Dermis microvascular lymphatic vessel endothelial cell (primary cell): ENCODE measurements at places on chromosomes 5 and 9. TPM values are rescaled to one million over a fixed set of nuclear protein-coding genes. Genes with fewer than 3 reads are reported as not detected.

Gene GFRA3
- not detected in 2 replicates for total RNA-seq

- no peak for DNase-seq
Observed at GRCh38 chr9:72210522-72210921, 61.3 kb downstream of the GDA start.

Gene TPRN
- total RNA-seq = 3.3 and 4.4 TPM in 2 replicates

Gene BAAT
- total RNA-seq = under 0.01 TPM in 1 of 2 replicates, not detected in the other

DNA sequence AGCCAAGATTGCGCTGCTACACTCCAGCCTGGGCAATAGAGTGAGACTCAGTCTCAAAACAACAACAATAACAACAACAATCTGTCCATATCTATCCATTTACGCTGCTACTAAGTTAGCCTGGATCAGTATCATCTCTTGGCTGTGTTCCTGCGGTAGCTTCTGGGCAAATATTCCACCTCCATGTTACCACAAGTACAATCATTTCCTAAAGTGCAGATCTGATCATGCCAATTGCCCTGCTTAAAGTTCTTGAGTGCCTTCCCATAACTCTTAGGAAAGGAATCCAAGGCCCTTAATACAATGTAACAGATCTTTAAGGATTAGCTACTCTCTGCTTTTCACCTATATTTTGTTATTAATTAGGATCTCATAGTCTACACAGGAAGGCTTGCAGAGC is 15.4 kb upstream of the PPP2R2B start:
- no peak for DNase-seq

- DNase-seq = no peak
Observed at GRCh38 chr5:141598391-141599345, 20.1 kb downstream of the DIAPH1 start.

Gene FAM78A
- 3.3 and 4.0 TPM in 2 replicates for total RNA-seq

- DNase-seq = no peak
Observed at GRCh38 chr9:114694146-114694545, 12.2 kb upstream of the TEX48 start.

Gene UAP1L1
- total RNA-seq = 12.8 and 30.1 TPM in 2 replicates

GRCh38 chr5:78182838-78183237 is 111.7 kb downstream of the AP3B1 start:
- no peak for DNase-seq

GRCh38 chr5:127186657-127187056 is 103.9 kb upstream of the MEGF10 start:
- DNase-seq = no peak

Gene AGXT2
- total RNA-seq = not detected in 2 replicates

DNA sequence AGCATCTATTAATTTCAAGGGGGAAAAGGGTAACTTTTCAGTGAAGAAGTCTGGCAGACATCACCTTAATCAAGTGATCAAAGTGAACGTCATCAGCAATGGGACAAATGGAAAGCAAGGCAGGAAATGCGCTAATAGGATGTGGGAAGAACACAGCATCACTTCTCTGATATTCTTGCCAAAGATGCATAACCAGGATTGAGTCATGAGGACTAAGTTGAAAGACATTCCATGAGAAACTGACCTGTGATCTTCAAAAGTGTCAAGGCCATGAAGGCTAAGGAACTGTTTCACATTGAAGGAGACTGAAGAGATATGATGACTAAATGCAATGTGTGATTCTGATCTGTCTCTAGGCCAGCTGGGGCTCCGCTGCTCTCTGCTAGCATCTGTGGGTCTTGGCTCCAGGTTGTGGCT is 92.9 kb downstream of the NDFIP1 start:
- DNase-seq = peak; percentile 94

- no peak for DNase-seq
Observed at GRCh38 chr9:110429453-110429852, 91.8 kb upstream of the TXNDC8 start.

GRCh38 chr5:43556857-43557542 is at the start of gene PAIP1:
PAIP1 (minus strand) TSS chr5:43557077; CDS start chr5:43556846, 231 bp downstream.
- peak; percentile 73 for DNase-seq

Gene ACTBL2
- total RNA-seq = not detected in 2 replicates

- DNase-seq = no peak
Observed at GRCh38 chr5:137487600-137487999, 11.5 kb downstream of the SPOCK1 start.
